Trophoblast cell (in vitro differentiated cells and primary cell): ENCODE measurements at places on chromosomes 5 and 9.

DNA sequence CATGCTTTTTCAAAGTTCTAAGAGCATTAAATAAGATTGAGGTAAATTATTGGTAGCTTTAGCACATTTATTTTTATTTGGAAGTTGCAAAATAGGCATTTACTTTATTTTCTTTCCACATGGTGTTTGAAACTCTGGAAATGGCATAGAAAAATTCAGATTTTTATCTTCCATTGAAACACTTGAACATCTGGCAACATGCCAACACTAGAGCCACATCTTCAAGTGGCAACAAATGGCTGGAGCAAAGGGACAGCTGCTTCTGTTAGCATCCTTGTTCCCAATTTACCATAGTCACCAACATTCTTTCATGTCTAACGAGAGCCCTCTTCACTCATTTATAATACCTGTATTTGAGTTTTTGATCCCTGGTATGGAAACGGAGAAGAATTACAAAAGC is 539.9 kb downstream of the ZNF608 start:
- H3K4me1 ChIP-seq = no peaks in the 10 kb centered on the region
- peaks cover 5% of the 10 kb centered on the region for H3K36me3 ChIP-seq
- H3K27me3 ChIP-seq = no peaks in the 10 kb centered on the region
- no peak overlapping the region for H3K27ac ChIP-seq
- H3K4me3 ChIP-seq = no peak overlapping the region

DNA sequence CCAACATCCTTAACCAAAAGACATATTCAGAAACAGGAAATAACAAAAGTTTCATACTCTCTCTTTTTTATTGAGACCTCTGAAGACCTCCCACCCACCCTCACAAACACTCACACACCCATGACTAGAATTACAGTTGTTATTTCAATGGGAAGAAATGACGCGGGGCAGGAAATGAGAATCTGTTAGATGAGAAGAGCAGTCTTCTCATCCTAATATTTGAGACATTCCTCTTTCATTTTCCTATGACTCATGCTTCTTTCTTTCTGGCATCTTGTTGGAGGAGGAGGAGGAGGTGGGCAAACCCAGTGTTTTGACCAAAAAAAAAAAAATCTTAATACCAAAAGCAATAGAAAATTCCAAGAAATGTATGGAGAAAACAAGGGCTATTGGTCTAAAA is 179.5 kb upstream of the TARS1 start:
- no peak for DNase-seq
- no peaks in the 10 kb centered on the region for H3K4me1 ChIP-seq
- H3K27ac ChIP-seq = no peak overlapping the region
- no peak overlapping the region for H3K4me3 ChIP-seq
- H3K36me3 ChIP-seq = no peaks in the 10 kb centered on the region
- H3K27me3 ChIP-seq = no peaks in the 10 kb centered on the region

- H3K27ac ChIP-seq = no peak overlapping the region
- DNase-seq = no peak
- H3K27me3 ChIP-seq = no peaks in the 10 kb centered on the region
These were observed 167.3 kb downstream of the ROR2 start for GRCh38 chr9:91782708-91783214.

- no peaks in the 10 kb centered on the region for H3K36me3 ChIP-seq
- DNase-seq = no peak
- H3K4me1 ChIP-seq = no peaks in the 10 kb centered on the region
- no peak overlapping the region for H3K27ac ChIP-seq
- H3K27me3 ChIP-seq = no peaks in the 10 kb centered on the region
These were observed 116.5 kb downstream of the BRINP1 start for GRCh38 chr9:119252671-119253299.

- peaks cover 30% of the 10 kb centered on the region for H3K4me1 ChIP-seq
- peaks cover 68% of the 10 kb centered on the region for H3K27me3 ChIP-seq
- H3K4me3 ChIP-seq = no peak overlapping the region
- no peak for DNase-seq
- no peaks in the 10 kb centered on the region for H3K36me3 ChIP-seq
These were observed 2.9 kb downstream of the NR4A3 start for GRCh38 chr9:99824378-99825171.

- no peaks in the 10 kb centered on the region for H3K27me3 ChIP-seq
- H3K4me3 ChIP-seq = no peak overlapping the region
- peaks cover 2% of the 10 kb centered on the region for H3K36me3 ChIP-seq
- DNase-seq = no peak
- no peaks in the 10 kb centered on the region for H3K4me1 ChIP-seq
- no peak overlapping the region for H3K27ac ChIP-seq
These were observed 70.7 kb upstream of the RNF38 start for GRCh38 chr9:36470643-36471290.

- no peaks in the 10 kb centered on the region for H3K36me3 ChIP-seq
- H3K27ac ChIP-seq = no peak overlapping the region
- no peaks in the 10 kb centered on the region for H3K27me3 ChIP-seq
- no peak overlapping the region for H3K4me3 ChIP-seq
These were observed 199.7 kb downstream of the FSTL4 start for GRCh38 chr5:133412661-133413060.

- H3K4me1 ChIP-seq = no peaks in the 10 kb centered on the region
- DNase-seq = no peak
- no peaks in the 10 kb centered on the region for H3K27me3 ChIP-seq
These were observed 1021.2 kb downstream of the NR2F1-AS1 start for GRCh38 chr5:92559781-92560180.

GRCh38 chr5:133478199-133478985 is 133.9 kb downstream of the FSTL4 start:
- H3K27ac ChIP-seq = no peak overlapping the region
- H3K4me1 ChIP-seq = peaks cover 7% of the 10 kb centered on the region
- DNase-seq = no peak

DNA sequence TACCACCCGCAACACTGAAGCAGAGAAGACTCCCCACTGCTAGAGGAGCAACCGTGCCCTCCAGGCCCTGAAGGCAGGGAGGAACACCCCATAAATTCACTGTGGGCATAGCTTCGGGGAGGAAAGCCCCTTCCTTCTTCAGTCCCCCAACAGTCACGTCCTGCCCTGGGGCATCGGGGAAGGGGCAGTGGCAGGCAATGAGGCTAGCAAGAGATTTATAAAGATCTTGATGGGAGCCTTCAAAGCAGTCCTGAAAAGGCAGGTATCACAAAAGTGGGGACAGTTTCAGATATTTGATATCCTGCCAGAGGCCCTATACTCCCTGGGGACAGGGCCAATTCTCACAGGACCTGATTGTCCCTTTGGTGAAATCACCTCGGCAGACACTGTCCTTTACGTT is 16.9 kb upstream of the TRIM14 start:
- DNase-seq = no peak
- peaks cover 67% of the 10 kb centered on the region for H3K36me3 ChIP-seq
- no peaks in the 10 kb centered on the region for H3K4me1 ChIP-seq
- no peak overlapping the region for H3K4me3 ChIP-seq

GRCh38 chr5:107930092-107930491 is 259.4 kb upstream of the EFNA5 start:
- H3K27ac ChIP-seq = no peak overlapping the region
- H3K27me3 ChIP-seq = no peaks in the 10 kb centered on the region
- H3K4me1 ChIP-seq = no peaks in the 10 kb centered on the region
- DNase-seq = no peak

DNA sequence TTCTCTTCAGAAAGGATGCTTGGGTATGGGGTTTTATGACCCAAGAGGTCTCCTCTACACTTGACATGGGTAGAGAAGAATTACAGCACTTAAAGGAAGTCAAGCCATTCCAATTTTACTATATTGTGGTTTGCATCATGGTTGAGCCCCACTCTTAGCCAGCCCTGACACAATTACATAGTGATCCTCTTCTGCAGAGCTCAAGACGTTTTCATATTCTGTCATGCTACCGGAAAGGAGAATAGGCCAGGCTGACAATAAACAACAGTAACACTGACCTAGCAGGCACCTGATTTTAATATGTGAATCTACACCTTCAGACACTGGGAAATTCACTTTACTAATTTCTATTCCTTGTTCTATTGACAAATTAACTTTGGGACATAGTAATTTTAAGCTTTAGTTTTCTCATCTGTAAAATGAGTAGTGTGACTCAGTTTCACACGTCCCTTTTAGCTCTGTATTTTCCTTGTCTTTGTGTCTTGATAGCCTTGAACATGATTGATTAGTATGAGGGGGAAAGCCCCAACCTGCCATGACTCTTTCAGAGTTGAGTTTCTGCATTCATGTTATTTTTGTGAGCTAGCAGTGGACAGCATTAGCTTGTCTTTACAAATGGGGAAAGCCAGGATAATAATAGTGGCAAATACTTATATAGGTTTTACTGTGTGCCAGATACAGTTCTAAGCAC is 83.8 kb downstream of the SV2C start:
- DNase-seq = no peak
- no peak overlapping the region for H3K27ac ChIP-seq
- no peaks in the 10 kb centered on the region for H3K27me3 ChIP-seq
- peaks cover 3% of the 10 kb centered on the region for H3K4me1 ChIP-seq

- peak; percentile 20 for DNase-seq
- H3K27ac ChIP-seq = no peak overlapping the region
- H3K4me3 ChIP-seq = no peak overlapping the region
- no peaks in the 10 kb centered on the region for H3K27me3 ChIP-seq
- H3K4me1 ChIP-seq = no peaks in the 10 kb centered on the region
These were observed 103.2 kb upstream of the IL7R start for GRCh38 chr5:35753500-35753899.

- no peaks in the 10 kb centered on the region for H3K27me3 ChIP-seq
- no peak for DNase-seq
- H3K27ac ChIP-seq = no peak overlapping the region
These were observed 38.9 kb upstream of the CFAP157 start for GRCh38 chr9:127667906-127668305.

DNA sequence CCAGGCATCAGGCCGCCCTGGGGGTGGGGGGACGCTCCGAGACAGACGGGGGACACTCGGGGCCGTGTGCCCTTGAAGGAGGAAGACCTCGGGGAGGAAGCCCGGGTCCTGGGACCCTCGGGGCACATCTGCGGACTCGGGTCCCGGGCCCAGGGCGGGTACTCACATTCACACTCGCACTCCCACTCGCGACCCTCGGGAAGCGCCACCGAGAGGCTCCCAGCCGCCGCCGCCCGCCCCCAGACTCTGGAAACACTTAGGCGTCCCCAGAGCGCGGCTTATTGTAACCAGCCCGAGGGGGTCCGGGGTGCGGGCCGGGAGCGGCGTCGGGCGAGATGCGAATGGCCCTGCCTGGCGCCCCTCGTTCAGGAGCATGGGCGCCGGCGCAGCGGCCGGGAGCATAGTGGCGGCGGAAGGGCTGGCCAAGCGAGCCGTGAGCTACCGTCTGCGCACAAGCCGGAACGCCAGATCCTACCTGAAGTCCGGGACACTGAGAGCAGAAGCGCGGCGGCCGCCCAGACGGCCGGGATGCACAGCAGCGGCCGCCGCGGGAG is 559 bp downstream of the ROR2 start:
- no peak overlapping the region for H3K27ac ChIP-seq
- H3K27me3 ChIP-seq = peaks cover 6% of the 10 kb centered on the region
- H3K4me1 ChIP-seq = peaks cover 8% of the 10 kb centered on the region
- H3K4me3 ChIP-seq = peak overlapping the region; percentile 70
- no peaks in the 10 kb centered on the region for H3K36me3 ChIP-seq

DNA sequence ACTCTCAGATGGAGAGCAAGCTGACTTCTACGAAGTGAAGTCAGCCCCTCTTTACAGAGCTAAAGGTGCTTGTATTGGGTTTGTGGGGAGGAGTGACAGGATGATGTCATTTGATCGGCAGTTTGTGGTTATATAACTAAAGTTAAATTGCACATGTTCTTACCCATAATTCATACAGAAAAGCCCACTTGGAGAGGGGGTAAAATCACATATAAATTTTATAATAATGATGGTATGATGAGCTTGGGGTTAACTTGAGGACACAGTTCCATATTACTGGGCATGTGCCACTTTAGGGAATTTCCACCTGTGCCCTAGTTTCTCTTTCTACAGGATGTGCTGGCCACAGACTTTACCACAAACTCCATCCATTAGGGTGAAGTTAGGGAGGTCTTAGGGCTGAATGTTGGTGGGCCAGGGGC is 1178.6 kb upstream of the CDH9 start:
- DNase-seq = no peak
- H3K4me3 ChIP-seq = no peak overlapping the region
- H3K36me3 ChIP-seq = no peaks in the 10 kb centered on the region
- H3K27ac ChIP-seq = no peak overlapping the region
- no peaks in the 10 kb centered on the region for H3K4me1 ChIP-seq
- H3K27me3 ChIP-seq = no peaks in the 10 kb centered on the region

- no peak for DNase-seq
- no peaks in the 10 kb centered on the region for H3K27me3 ChIP-seq
- no peaks in the 10 kb centered on the region for H3K4me1 ChIP-seq
- H3K36me3 ChIP-seq = no peaks in the 10 kb centered on the region
These were observed 6.1 kb downstream of the POC5 start for GRCh38 chr5:75711151-75711550.

DNA sequence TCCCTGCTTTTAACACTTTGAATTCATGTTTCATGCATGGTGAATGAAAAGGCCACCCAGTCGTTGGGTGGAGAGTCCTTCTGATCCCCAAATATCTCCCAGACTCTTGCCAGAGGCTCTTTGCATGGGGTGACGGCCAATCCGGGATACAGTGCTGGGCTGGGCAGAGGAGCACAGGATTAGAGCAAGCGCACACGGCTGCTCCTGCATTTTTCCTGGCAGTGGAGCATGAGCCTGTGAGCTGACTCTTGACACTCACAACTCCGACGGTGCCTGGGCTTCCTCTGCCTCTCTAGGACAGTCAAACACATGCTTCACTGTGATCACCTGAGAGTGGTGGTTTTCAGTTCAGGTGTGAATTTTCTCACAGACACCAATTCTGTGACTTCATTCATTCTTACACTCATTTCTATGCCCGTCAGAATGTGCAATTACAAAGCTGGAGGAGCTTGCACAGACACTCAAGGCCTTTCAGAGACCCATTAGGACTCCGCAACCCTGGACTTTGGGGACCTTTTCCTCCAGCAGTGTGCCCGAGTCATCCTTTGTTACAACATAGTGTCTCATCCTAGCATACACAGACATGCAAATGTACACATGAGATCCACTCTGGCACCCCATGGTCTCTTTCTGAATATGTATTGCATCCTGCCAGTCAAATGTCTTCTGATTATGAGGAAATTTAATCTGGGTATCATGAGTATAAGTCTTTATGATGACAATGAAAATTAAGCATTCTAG is 206.6 kb downstream of the ICE1 start:
- no peaks in the 10 kb centered on the region for H3K4me1 ChIP-seq
- no peak overlapping the region for H3K4me3 ChIP-seq
- no peaks in the 10 kb centered on the region for H3K27me3 ChIP-seq
- no peak for DNase-seq
- no peaks in the 10 kb centered on the region for H3K36me3 ChIP-seq

- no peak for DNase-seq
- no peaks in the 10 kb centered on the region for H3K4me1 ChIP-seq
- no peak overlapping the region for H3K4me3 ChIP-seq
These were observed 43.5 kb downstream of the ANKDD1B start for GRCh38 chr5:75654693-75655295.

GRCh38 chr9:121587863-121588262 is 63.6 kb upstream of the DAB2IP start:
- DNase-seq = no peak
- no peaks in the 10 kb centered on the region for H3K4me1 ChIP-seq
- H3K27ac ChIP-seq = no peak overlapping the region
- no peaks in the 10 kb centered on the region for H3K36me3 ChIP-seq

GRCh38 chr5:177290816-177291596 is 12.5 kb downstream of the RAB24 start:
- H3K4me1 ChIP-seq = no peaks in the 10 kb centered on the region
- no peak overlapping the region for H3K4me3 ChIP-seq
- peaks cover 39% of the 10 kb centered on the region for H3K36me3 ChIP-seq
- H3K27me3 ChIP-seq = no peaks in the 10 kb centered on the region
- no peak for DNase-seq
